ENCODE measurements at places on chromosomes 7 and 10. TPM values are rescaled to one million over a fixed set of nuclear protein-coding genes. Genes with fewer than 3 reads are reported as not detected.

- no peak for DNase-seq
- H3K27me3 ChIP-seq = no peaks in the 10 kb centered on the region
- no peak overlapping the region for H3K4me3 ChIP-seq
- no peak overlapping the region for H3K27ac ChIP-seq
- peaks cover 38% of the 10 kb centered on the region for H3K4me1 ChIP-seq
- no peaks in the 10 kb centered on the region for H3K36me3 ChIP-seq
These were observed 154.4 kb downstream of the NOC3L start for GRCh38 chr10:94208315-94208714.

DNA sequence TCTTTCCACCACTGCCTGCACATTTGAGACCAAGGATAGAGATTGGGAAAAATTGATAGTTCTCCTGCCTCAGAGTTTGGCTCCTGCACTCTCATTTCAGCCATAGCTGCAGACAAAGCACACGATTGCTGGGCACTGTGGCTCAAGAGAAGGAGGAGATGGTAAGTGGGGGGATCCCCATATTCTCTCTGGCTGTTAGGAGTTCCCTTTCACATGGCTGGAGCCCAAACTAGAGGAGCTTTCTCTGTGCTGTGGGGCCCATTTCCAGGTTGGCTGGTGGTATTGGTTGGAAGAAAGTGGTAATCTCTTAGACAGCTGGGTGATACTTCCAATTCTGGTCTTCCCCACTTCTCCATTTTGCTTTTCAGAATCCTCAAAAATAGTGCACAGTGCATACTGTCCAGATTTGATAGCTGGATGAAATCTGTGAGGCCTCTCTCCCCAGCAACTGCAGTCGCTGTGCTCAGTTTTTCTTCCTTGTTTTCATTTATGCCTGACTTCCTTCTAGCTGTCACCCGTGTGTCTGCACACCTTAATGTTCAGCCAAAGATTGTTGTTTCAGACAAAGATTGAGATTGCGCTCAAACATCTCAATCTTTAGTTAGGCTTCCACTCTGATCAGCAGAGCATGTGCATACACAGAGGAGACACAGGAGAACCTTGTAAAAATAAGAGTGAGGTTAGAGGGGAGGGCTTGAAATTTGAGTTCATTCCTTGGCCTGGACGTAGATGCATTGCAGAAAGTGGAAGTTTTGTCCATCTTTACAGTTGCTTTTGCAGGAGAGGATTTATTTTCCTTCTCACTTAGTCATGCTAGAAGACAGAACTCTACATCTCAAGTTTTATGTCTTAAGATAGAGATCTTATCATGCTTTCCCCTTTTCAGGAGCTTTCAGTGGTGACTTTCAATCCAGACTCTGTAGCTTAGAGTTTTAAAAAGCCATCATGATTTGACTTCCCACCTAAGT, 28.6 kb downstream of the RABGEF1 start:
- H3K27ac ChIP-seq = no peak overlapping the region
- DNase-seq = no peak
- H3K36me3 ChIP-seq = peaks cover 7% of the 10 kb centered on the region
- no peaks in the 10 kb centered on the region for H3K4me1 ChIP-seq
- no peaks in the 10 kb centered on the region for H3K27me3 ChIP-seq

DNA sequence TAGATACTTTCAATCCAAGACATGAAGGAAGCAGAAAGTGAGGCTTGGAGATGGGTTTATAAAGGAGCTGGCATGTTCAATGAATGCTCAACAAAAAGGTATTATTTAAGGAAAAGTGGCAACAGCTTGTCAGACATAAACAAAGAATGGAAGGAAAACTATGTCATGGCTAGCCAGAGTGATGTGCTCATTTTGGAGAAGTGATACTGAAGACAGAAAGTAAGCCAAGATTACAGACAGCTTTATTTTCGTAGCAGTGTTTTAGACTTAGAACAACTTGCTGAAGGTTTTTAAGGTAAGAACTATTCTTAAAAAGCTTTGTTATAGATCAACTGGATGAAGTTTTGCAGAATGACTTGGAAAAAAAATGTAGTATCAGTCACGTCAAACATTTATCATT, 160.5 kb upstream of the FERD3L start:
- H3K36me3 ChIP-seq = no peaks in the 10 kb centered on the region
- no peaks in the 10 kb centered on the region for H3K27me3 ChIP-seq
- no peak for DNase-seq
- H3K4me1 ChIP-seq = no peaks in the 10 kb centered on the region

- no peaks in the 10 kb centered on the region for H3K27me3 ChIP-seq
- H3K4me1 ChIP-seq = no peaks in the 10 kb centered on the region
- H3K36me3 ChIP-seq = no peaks in the 10 kb centered on the region
- no peak overlapping the region for H3K4me3 ChIP-seq
- no peak for DNase-seq
- H3K27ac ChIP-seq = no peak overlapping the region
These were observed 135.8 kb upstream of the ABCB5 start for GRCh38 chr7:20479706-20480105.

GRCh38 chr10:86651021-86651471, 3.3 kb upstream of the OPN4 start:
- H3K4me3 ChIP-seq = no peak overlapping the region
- H3K4me1 ChIP-seq = peaks cover 13% of the 10 kb centered on the region
- H3K27ac ChIP-seq = no peak overlapping the region
- no peaks in the 10 kb centered on the region for H3K36me3 ChIP-seq
- DNase-seq = no peak
- H3K27me3 ChIP-seq = no peaks in the 10 kb centered on the region

DNA sequence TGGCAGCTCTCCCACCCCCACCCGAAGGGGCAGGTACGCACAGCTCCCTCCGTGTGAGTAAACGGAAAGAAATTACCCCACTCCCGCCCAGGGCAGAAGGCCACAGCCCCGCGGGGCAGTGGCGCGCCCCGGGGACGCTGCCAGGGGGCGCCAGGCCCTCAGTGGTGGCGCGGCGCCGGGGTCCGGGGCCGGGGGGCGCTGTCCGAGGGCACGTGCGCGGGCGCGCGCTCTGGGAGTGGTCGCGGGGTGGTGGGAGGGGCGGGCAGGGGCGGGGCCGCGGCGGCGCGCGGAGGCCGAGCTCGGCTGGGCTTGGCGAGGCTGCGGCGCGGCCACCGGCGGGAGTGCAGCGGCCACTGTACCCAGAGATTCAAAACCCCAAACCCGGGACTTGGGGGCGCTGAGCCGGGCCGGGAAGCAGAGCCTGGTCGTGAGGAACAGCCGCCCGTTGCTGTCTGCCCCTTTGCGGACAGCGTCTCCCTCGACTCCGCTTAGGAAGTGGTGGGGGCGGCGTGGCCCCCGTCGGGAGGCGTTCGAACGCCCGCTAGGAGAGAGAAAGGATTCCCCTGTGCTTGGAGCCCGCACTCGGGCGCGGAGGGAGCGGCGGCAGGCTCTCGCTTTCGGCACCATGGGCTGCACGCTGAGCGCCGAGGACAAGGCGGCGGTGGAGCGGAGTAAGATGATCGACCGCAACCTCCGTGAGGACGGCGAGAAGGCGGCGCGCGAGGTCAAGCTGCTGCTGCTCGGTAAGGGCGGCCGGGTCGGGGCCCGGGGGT, at the start of gene GNAI1:
GNAI1 (plus strand) TSS at position 296 of the 773 bp plus-strand sequence; CDS start at position 626, 330 bp downstream.
- H3K4me3 ChIP-seq = peak within 1 kb of the TSS; percentile 97
- DNase-seq = peak; percentile 68
- no peaks in the 10 kb centered on the region for H3K36me3 ChIP-seq
- H3K27ac ChIP-seq = peak within 1 kb of the TSS; percentile 94
- H3K4me1 ChIP-seq = peaks cover 44% of the 10 kb centered on the region

GRCh38 chr7:143487061-143487460, 9.4 kb downstream of the TAS2R41 start:
- DNase-seq = no peak
- peaks cover 4% of the 10 kb centered on the region for H3K4me1 ChIP-seq
- H3K4me3 ChIP-seq = no peak overlapping the region
- no peaks in the 10 kb centered on the region for H3K36me3 ChIP-seq
- no peak overlapping the region for H3K27ac ChIP-seq

GRCh38 chr10:78851647-78852046, 217.1 kb upstream of the ZMIZ1 start:
- peaks cover 5% of the 10 kb centered on the region for H3K4me1 ChIP-seq
- H3K27me3 ChIP-seq = no peaks in the 10 kb centered on the region
- no peaks in the 10 kb centered on the region for H3K36me3 ChIP-seq
- DNase-seq = no peak

DNA sequence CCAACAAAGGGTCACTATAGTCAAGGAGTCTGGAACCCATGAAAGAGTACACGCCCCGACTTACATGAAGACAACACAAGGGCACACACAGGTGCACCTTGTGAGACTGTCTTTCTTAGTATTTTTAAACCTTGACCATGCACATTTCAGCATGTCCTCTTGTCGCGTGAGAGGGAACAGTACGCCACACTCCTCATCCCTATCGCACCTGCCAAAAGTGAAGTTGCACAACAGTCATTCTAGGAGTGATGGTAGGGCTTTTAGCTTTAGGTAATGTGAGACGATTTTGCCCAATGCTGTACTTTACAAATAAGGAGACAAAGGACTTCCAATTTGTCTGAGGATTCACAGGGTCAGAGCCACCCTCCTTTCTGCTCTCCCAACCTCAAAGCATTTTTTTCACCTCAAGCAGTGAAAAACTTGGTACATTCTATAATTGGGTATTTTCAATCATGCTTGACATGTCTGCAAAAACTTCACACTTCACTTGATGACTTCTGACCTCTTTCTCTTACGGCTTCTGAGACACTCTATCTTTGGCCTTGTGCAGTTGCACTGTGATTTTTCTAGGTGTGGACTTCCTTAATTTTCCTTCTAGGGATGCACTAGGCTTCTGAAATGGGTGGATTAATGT, 173.9 kb upstream of the GRB10 start:
- no peaks in the 10 kb centered on the region for H3K4me1 ChIP-seq
- H3K4me3 ChIP-seq = no peak overlapping the region
- no peaks in the 10 kb centered on the region for H3K36me3 ChIP-seq

DNA sequence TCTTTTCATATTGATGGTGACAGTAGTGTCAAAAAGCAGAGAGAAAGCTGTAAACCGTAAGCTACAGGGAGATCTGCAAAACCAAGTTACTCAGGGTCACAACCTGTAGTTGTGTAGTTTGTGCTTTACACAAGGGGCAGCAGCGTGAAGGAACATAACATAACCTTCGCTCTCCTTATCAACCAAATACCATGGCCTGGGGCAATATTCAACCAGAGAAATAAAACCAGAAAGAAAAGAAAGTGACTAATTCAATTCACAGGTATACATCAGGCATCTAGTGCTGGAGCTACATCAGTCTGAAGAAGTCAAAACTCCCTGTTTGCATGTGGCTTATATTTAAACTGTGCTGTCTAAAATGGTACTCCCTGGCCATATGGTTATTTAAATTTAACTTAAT, 224.3 kb downstream of the TWIST1 start:
- DNase-seq = no peak
- H3K4me1 ChIP-seq = peaks cover 18% of the 10 kb centered on the region
- H3K27ac ChIP-seq = no peak overlapping the region
- H3K4me3 ChIP-seq = no peak overlapping the region

GRCh38 chr10:45464958-45465567, 91.0 kb downstream of the ALOX5 start:
- H3K27ac ChIP-seq = no peak overlapping the region
- DNase-seq = peak; percentile 79
- H3K36me3 ChIP-seq = peaks cover 30% of the 10 kb centered on the region

GRCh38 chr7:26160896-26161295, 8.9 kb downstream of the NFE2L3 start:
- no peaks in the 10 kb centered on the region for H3K27me3 ChIP-seq
- H3K36me3 ChIP-seq = no peaks in the 10 kb centered on the region
- H3K4me1 ChIP-seq = peaks cover 13% of the 10 kb centered on the region
- no peak overlapping the region for H3K4me3 ChIP-seq
- no peak for DNase-seq
- no peak overlapping the region for H3K27ac ChIP-seq

DNA sequence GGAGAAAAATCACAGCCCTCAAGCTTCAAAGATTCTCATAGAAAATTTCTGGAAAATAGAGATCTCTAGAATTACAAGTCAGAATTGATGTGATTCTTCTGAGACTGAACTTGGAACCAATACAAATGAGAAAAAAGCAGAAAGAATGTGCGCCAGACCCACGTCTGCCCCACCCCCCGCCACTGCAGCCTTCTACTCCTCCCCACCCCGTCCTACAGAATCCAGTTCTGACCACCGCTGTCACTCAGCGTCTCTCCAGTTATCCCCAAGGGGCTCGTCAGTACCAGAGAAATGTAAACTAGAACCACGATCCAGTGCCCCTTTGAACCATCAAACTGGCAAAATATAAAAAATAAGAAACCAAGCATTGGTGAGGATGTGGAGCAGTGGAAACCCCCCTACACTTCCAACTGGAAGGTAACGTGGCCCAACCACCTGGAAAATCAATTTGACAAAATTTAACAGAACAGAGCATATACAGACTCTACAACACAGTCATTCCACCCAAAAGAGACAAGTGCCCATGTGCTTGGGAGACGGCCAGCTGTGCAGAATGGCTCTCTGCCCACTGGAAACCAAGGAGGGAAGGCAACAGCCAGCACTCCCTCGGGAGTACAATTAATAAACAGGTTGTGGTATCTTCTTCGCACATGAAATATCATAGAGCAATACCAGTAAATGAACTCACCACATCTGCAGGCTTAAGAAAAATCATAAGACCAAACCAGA, 397.9 kb downstream of the TNS3 start:
- no peaks in the 10 kb centered on the region for H3K27me3 ChIP-seq
- no peak overlapping the region for H3K4me3 ChIP-seq
- no peak overlapping the region for H3K27ac ChIP-seq
- H3K4me1 ChIP-seq = peaks cover 52% of the 10 kb centered on the region

GRCh38 chr10:28669227-28670173, 7.8 kb upstream of the BAMBI start:
- no peak overlapping the region for H3K27ac ChIP-seq
- no peaks in the 10 kb centered on the region for H3K36me3 ChIP-seq
- H3K27me3 ChIP-seq = no peaks in the 10 kb centered on the region
- DNase-seq = no peak
- peak overlapping the region; percentile 38 for H3K4me3 ChIP-seq

DNA sequence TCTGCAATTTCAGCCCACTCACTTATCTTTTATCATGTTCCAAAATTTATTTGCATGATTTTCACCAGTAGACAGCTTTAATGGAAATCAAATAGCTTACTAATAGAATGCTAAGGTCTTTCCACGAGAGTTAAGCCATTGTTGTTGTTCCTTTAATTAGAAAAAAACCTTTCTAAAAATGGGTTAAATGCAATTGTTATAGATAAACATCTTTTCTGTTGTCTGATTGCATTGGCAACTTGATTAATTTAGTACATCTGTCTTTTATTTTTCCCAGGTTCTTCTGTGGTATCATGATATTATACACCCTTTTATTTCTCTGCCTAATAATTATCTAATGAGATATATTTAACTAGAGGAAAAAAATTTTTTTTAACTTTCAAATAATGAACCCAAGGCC, 487.6 kb upstream of the MBL2 start:
- H3K27me3 ChIP-seq = no peaks in the 10 kb centered on the region
- no peak overlapping the region for H3K27ac ChIP-seq
- no peak overlapping the region for H3K4me3 ChIP-seq
- no peaks in the 10 kb centered on the region for H3K36me3 ChIP-seq
- no peak for DNase-seq

The RUFY2 gene
- 25.9 TPM for total RNA-seq

The CFAP43 gene
- total RNA-seq = under 0.01 TPM

The FAM25G gene
- not detected for total RNA-seq

The EBF3 gene
- 7.3 TPM for total RNA-seq

Data from stomach (tissue), 19 donors.